ENCODE measurements at places on chromosomes 16 and 17.
A peak's percentile ranks its signal among the peaks of the same experiment; 100 is the strongest.

DNA sequence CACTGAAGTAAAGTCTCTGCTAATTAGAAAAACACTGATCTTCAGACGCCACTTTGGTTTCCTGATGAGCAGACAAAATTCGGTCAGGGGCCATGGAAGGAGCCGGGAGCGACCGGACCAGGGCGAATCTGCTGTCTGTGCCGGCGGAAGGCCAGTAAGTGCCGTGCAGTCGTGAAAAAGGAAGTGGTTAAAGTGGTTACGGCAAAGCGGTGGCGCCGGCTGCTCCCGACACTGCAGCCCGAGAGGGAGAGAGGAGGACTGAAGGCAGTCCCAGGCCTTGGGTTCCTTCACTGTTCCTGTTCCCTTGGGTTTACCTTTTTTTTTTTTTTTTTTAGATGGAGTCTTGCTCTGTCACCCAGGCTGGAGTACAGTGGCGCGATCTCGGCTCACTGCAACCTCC is 17.3 kb upstream of the HEXD start:
- peak; percentile 23 for DNase-seq

- no peak for DNase-seq
Observed at GRCh38 chr16:19113577-19114358, at the start of gene ITPRIPL2. ITPRIPL2 (plus strand) TSS chr16:19113964; CDS start chr16:19114462, 498 bp downstream.

DNA sequence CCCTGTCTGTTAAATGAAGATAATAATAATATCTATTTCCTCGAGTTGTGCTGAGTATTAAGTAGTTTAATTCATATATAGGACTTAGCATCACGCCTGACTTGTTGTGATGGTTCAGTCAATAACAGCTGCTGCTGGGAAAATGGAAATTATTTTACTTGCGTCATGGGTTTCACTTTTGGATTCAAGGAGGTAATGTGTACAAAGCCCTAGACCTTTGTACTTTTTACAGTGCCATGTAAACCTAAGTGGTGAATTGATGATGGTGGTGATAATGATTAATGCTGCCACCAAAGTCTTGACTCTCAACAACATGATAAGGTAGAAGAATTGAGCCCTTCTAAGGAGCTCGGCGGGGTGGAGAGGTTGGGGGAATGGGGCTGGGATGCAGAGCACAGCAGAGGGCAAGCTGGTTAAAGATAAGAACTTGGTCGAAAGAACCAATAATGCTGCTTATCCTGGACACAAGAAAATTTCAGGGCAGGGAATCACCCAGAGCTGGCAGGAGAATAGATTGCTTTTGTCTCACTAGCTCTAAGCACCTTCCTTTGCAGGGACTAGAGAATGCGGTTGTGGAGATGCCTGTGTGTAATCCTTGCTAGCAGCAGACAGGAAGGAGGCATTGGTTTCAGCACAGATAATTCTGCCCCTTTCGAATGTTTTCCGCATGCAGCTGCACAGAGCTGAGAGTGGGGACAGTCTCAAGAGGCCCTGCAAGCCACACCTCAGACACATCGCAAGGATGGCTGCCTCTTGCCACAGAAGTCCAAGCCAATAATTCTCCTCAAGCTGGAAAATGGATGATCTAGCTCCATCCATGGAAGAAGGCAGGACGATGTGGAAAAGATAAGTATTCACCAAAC is 187.1 kb downstream of the TMEM114 start:
- DNase-seq, result no peak

GRCh38 chr16:12081048-12081404 is 104.5 kb downstream of the SNX29 start:
- no peak for DNase-seq

- no peak for DNase-seq
Observed at GRCh38 chr16:52548261-52549010, 1.5 kb upstream of the TOX3 start.

DNA sequence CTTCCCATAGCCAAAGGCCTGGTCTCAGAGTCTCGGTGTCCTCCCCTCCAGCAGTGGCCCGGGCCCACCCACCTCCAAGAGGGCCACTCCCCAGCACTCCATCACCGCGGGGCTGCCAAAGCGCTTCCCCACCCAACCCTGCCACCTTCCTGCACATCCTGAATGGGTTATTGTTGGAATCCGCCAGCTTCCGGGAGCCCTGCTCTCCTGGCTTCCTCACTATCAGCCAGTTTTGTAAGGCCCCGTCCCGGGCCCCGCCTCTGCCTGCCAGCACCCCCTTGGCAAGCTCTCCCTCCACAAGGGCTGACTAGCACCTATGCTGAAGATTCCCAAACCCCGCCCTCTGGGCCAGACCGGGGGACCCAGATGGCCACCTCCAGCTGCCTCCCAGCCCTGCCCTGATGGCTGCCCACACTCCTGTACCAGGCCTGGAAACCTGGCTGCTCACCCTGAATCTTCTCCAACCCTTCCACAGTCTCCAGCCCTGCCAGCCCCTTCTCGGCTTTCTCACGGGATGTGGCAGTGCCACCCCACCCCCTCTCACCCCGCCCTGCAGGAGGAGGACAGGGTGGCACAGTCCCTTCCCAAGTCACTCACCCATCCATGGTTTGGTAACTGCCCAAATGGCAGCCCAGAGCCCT is 14.4 kb downstream of the MYBBP1A start:
- no peak for DNase-seq
